Esophagus mucosa (tissue), 1 donor: ENCODE measurements at places on chromosomes 4 and X.
A peak's percentile ranks its signal among the peaks of the same experiment; 100 is the strongest.

DNA sequence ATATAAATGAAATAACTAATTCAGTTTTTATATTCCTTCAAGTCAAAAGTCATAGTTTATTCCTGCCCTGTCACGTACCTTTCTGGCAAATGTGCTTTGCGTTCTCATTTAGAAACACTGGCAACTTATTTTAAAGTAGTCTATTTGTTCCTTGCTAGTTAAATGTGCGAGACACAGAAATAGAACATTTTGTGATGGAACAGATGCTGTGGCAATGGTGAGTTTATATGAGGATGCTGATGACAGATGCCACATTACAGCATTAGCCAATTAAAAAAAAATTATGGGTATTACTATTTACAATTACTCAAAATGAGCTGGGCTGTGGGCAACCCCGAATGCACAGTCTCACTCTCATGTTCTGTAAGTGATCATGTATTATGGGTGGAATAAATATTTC is 26.1 kb upstream of the EPHA5 start:
- ATAC-seq, result no peak

GRCh38 chr4:12122316-12122715 is 693.6 kb upstream of the HS3ST1 start:
- no peak for ATAC-seq

GRCh38 chrX:117487421-117487820 is 629.2 kb downstream of the KLHL13 start:
- ATAC-seq, result no peak

GRCh38 chrX:19577181-19577810 is 62.0 kb upstream of the MAP3K15 start:
- ATAC-seq, result no peak

GRCh38 chrX:17154001-17154400 is 207.5 kb downstream of the REPS2 start:
- no peak for ATAC-seq

DNA sequence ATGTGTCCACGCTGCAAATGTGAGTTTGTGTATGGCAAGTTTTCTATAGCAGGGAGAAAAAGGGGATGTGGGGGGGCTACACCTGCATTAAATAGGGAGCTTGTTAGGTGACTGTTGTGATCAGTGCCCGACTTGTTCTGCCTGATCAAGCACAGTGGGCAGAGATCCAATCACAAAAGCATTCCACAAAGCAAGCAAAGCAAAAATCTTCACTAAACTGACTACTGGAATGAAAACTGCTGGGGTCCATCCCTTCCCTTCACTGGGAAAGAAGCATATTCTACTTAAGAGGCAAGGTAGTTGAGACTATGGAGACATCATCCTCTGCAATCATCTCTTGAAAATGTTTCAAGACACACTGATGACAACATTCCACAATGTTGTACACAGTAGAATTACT is 5.2 kb downstream of the IRS4 start:
- no peak for ATAC-seq

- no peak for ATAC-seq
Observed at GRCh38 chrX:131617182-131617581, 73.3 kb downstream of the OR13H1 start.

- no peak for ATAC-seq
Observed at GRCh38 chr4:160969925-160970324, 1193.9 kb downstream of the FSTL5 start.

DNA sequence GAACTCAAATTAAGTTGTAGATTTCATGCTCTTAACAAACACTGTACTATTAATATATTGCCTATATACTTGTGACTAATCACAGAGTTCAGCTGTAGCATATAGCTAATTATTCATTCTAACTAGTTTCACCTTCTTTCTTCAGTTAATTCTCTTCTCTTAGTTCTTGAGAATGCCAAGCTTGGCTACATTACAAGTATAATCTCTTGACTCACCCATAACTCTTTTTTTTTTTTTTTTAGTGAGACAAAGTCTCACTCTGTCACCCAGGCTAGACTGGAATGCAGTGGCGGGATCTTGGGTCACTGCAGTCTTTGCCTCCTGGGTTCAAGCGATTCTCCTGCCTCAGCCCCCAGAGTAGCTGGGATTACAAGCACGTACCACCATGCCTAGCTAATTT is 5.4 kb downstream of the KLHL5 start:
- no peak for ATAC-seq

GRCh38 chr4:176795441-176795840 is 2.7 kb upstream of the VEGFC start:
- no peak for ATAC-seq

- no peak for ATAC-seq
Observed at GRCh38 chrX:17608888-17609287, 128.4 kb upstream of the SCML1 start.

GRCh38 chr4:174314770-174315169 is 31.1 kb downstream of the CEP44 start:
- ATAC-seq, result peak; percentile 74
